Bronchial epithelial cell (primary cell): ENCODE measurements at places on chromosomes 16 and 17.

GRCh38 chr16:79528338-79528737 lies 72.2 kb downstream of the MAF start:
- DNase-seq = no peak

DNA sequence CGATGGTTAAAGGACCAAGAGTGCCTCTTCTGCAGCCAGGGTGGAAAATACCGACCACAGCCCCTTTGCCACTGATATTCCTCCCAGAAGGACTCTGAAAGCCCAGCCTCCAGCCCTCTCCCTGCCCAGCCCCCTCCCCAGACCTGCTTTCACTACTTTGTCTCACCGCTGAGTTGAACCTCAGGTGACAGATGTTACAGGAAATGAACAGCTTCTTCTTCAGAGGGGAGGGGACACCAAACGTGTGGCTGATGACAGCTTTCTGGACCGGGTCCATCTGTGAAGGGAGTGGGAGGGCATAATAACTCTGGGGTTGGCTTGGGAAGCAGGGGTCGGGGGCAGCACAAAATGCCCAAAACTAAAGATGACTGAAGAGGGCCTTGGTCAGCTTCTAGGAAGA lies 14.2 kb downstream of the NKIRAS2 start:
- no peak for DNase-seq

- peak; percentile 38 for DNase-seq
These were observed 375 bp upstream of the KRT32 start for GRCh38 chr17:41467561-41467960.

DNA sequence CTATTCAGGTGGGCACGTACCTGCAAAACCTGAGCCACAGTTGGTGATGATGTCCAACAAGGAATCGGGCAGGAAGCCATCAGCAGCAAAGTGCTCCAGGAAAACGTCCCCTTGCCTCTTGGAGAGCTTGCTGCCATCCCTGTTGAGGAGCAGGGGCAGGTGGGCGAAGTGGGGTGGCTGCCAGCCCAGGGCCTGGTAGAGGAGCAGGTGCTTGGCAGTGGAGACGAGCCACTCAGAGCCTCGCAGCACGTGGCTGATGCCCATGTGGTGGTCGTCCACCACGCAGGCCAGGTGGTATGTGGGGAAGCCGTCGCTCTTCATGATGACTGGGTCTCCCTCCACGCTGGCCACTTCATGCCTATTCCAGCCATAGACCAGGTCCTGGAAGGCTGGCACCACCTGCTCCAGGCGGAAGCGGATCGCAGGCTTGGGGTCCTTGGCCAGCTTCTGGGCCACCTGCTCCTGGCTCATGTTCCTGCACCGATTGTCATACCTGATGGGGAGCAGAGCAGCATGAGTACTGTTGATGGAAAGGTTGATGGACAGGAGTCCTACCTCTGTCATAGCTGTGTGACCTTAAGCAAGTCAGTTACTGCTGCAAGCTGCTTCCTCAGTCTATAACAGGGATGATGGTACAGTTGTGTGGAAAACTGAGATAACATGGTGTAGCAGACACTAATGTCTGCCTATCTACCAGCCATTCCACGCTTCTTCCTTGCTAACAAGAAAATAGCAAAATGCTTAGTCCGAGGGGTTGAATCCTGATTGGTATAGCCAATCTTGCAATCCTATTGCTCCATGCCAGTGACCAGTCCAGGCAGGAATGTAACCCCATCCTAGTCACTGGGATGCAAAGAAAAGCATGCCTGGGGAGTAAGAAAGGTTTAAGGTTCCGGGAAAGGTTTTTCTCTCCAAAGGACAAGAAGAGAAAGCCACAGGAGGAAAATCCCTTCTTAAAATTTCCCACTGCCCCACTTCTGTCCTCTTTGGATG lies 22.0 kb downstream of the EARS2 start:
- peak; percentile 69 for DNase-seq

DNA sequence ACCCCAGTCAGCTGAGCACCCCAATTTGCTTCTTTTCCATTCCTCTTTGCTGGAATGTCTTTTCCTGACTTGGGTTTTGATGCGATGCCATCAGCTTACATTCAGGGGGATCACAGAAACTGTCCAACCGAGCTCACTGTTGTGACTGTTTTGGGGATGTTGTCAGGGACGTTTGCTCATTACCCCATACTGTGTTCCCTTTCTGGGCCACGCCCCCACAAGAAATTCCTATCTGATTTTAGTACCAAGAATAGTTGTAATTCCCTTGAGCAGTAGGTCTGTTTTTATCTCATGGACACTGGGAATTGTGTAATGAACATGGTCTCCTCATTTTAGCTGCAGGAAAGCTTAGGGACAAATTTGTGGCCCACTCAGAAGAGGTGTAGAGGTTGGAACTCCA lies 2.6 kb upstream of the NTN1 start:
- DNase-seq = no peak

DNA sequence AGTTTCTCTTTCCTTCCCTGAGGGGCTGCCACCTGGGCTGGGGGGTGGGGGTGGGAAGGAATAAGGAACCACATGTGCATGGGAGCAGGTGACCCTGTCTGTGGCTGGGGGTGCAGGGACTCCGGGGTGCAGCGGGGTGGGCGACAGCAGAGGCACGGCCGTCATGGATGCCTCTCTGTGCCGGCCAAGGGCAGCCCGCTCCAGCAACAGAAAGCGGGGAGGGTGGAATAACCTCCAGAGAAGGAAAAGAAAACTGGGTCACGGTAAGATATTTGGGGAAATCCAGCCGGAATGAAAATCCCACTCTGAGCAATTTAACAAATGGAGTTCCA lies 4.2 kb downstream of the NDUFAF8 start:
- DNase-seq = no peak

- no peak for DNase-seq
These were observed 212.6 kb upstream of the GSE1 start for GRCh38 chr16:85400305-85401205.

GRCh38 chr17:82234211-82235055 lies 5.6 kb downstream of the SLC16A3 start:
- no peak for DNase-seq

DNA sequence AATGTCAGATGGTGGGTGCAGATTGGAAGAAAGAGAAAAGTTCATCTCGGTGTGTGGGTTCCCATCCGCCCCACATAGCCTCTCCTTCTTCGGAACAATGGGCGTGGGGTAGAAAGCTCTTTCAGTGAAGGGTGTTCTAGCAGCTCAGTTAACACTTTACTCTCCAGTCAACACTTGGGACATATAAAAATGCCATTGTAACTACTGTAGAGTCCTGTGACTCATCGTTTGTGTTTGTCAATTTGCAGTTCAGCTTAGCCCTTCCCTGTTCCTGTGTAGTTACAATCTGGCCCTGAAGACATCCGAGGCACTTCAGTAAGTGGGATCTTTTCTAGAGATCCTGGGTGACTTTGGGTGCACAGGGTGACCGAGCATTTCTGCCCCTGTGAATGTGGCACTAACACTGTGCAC lies 11.5 kb upstream of the CLEC18C start:
- DNase-seq = peak; percentile 85

- no peak for DNase-seq
These were observed 273.2 kb downstream of the CDH8 start for GRCh38 chr16:61763013-61763412.

DNA sequence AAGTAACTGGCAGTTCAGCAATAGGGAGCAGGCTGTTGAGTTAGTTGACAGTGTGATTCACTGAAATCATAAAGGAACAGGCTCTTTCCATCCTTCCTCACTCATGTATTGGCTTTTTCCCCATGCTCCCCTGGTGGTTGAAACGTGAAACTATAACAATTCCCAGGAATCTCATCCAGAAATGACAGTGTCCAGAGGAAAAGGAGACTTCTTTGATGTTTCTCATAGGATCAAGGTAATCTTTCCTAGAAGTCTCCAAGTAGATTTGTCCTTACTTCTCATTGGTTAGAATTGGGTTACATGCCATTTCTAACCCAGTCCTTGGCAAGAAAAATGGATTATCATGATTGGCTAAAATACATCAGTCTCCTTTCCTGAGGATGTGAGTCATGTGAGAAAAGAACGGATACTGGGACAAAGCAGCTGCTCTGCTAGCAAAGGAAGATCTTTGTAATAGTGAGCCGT lies 14.4 kb downstream of the TTC19 start:
- DNase-seq = peak; percentile 84

- no peak for DNase-seq
These were observed 207.1 kb upstream of the ASIC2 start for GRCh38 chr17:33500151-33500550.

GRCh38 chr17:62859146-62859545 lies 51.0 kb upstream of the MARCHF10 start:
- peak; percentile 45 for DNase-seq

- peak; percentile 63 for DNase-seq
These were observed 98.0 kb downstream of the RAB11FIP4 start for GRCh38 chr17:31489295-31490018.

- DNase-seq = peak; percentile 54
These were observed 355.3 kb downstream of the TOX3 start for GRCh38 chr16:52191531-52192134.

GRCh38 chr17:35531160-35531559 lies 6.3 kb downstream of the SLFN12L start:
- DNase-seq = no peak

DNA sequence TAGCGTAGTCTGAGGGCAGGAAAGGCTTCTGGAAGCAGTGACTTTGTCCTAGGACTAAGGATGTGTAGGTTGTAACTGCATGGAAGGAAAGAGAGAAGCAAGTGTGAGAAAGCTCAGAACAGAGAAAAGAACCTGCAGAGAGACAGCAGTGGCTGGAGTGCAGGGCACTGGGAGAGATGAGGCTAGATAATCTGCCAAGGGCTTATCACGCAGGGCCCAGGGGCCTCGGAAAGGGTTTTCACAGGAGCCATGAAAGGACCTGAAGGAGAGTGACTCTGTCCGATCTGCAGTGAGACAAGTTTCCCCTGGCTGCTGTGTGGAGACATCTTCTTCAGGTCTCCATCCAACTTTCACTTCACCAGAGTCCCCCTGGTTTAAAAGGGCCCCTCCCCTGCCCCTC lies 7.1 kb upstream of the SRCAP start:
- no peak for DNase-seq

DNA sequence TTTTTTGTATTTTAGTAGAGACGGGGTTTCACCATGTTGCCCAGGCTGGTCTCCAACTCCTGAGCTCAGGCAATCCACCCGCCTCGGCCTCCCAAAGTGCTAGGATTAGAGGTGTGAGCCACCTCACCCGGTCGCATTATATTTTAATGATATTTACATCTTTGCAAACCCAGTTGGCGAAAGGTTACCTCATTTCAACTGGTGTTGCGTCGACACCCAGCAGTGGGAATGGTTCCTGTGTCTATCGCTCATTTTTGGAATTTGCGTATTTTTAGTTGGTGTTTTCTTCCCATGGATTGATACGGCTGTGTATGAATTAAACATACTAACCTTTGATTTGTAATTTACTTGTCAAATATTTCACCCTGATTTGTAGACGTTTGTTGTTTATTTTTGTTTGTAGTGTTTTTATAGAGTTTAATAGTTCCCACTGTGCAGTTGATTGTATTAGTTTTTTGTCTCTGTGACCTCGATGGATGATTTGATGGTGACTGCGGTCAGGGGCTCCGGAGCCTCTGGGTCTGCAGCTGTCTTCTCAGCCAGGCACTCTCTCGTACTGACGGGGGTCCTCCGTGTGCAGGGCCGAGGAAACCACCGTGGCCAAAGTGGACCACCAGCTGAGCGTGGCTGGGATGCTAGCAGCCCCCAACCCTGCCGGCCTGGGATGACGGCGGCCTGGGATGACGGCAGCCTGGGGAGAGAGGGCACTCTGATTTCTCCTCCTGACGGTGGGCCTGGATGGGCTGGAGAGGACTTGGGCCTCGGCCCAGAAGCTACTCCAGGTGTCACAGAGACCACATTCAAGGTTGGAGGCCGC lies 4.0 kb downstream of the CD7 start:
- no peak for DNase-seq

GRCh38 chr16:31138621-31139578 lies 3.4 kb upstream of the PRSS8 start:
- DNase-seq = peak; percentile 86

DNA sequence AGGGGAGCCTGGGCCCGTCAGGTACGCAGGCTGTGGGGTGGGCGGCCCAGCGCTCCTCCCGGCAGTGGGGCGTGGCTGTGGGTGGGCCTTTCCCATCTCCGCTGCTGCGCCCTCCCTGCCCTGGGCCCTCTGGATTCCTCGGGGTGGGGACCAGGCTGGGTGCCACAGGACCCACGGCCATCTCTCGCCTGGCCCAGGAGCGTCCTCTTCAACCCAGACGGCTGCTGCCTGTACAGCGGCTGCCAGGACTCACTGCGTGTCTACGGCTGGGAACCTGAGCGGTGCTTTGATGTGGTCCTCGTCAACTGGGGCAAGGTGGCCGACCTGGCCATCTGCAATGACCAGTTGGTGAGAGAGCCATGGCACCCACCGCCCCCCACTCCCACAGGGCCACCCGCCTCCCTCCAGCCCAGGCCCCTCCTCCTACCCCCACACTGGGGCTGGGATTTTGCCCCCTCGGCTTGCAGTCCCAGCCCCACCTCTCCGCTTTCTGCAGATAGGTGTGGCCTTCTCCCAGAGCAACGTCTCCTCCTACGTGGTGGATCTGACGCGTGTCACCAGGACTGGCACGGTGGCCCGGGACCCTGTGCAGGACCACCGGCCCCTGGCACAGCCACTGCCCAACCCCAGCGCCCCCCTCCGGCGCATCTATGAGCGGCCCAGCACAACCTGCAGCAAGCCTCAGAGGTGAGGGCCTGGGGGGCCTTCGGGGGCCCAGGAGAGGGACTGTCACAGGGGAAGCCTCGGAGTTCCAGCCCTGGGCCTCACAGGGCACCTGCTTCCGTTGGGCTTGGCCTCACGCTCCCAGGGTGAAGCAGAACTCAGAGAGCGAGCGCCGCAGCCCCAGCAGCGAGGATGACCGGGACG lies 17.2 kb downstream of the KATNB1 start:
- no peak for DNase-seq

GRCh38 chr17:44318077-44318892 lies 6.3 kb downstream of the SLC25A39 start:
- DNase-seq = no peak

- DNase-seq = no peak
These were observed 4.0 kb downstream of the BHLHA9 start for GRCh38 chr17:1274245-1274608.

DNA sequence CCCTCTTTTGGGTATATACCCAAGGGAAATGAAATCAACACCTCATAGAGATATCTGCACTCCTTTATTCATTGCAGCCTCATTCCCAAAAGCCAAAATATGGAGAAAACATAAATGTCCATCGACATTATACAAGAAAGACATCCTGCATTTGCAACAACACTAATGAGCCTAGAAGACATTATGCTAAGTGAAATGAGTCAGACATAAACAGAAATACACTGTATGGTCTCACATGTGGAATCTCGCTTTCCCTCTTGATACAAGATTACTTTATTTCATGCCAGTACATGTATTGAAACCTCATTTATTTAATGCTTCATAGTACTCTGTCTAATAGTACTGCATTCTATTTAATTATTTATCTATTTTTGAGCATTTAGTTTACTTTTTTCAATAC lies 157.2 kb downstream of the ZNF18 start:
- DNase-seq = no peak
